ENCODE measurements at places on chromosomes 5 and 9.
A peak's percentile ranks its signal among the peaks of the same experiment; 100 is the strongest.

GRCh38 chr5:134905246-134905996 lies 490 bp downstream of the PCBD2 start:
- peak; percentile 58 for DNase-seq

DNA sequence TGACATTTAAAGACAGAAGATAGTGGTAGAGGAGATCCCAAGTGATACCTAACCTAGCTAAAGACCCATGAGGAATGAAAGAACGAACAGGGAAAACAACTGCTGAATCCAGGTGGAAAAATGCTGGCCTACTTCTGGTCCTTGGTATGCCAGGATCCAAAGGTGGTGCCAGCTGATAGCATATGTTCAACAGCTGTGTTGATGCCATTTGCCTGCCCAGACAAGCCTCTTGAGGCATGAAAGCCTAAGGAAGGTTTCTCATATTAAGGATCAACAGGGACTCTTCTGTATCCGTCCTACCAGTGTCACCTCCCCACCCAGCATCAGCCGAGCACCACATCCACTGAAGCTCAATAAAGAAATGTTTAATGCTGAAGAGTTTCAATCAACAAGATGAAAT lies 225.7 kb upstream of the DMRT1 start:
- DNase-seq: no peak

DNA sequence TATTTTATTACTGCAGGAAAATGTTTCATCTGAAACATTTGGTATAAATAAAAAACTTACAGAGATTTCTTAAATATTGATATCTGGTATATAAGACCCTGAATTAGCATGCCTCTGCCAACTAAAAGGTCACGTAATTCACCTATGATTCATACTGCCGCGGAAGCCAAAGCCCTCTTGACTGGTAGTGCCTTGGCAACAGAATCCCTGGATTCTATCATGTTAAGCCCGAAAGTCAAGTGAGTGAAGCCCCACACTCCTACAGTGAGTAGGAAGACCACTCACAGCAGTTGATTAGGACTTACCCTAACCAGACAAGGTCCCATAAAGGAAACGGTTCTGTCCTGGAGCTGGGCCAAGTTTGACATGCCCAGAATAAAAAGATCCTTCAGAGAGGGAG lies 175.6 kb upstream of the NREP start:
- no peak for DNase-seq

DNA sequence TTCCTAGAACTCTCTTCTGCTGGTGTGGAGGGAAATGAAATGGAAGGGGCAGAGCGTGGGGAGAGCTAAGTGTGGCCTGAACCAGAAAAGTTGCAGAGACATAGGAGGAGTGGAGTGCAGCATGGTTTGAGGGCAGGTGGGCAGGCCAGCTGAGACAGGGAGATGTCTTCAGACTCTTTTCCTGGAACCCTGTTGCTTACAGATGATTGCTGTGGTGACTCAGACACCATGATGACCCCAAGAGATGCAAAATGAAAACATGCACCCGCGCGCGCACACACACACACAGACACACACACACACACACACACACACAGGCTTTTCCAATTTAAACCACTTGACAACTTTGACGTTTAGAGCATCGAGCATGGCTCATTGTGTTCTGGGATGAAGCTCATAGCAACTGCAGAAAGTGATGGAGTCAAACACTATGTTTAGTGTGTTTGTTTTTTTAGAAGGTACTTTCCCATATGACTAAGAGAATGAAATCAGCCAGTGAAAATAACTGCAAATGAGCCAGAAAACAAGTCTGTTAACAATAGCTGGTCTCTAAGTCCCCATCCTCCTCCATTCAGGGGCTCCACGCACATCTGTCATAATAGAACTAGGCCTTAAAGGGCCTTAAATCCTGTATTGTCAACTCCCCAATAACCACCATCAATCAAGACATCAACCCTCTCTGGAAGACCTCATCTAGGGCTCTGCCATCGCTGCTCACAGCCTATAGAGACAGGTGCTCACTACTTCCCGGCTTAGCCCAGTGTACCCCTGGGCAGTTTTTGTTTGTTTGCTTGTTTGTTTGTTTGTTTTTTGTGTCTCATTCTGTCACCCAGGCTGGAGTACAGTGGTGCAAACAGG lies 9.6 kb downstream of the TMOD1 start:
- no peak for DNase-seq

GRCh38 chr9:113991714-113992113 lies 86.4 kb downstream of the AMBP start:
- no peak for DNase-seq

- DNase-seq: peak; percentile 42
Observed at GRCh38 chr9:19184144-19184917, 46.2 kb upstream of the DENND4C start.

- no peak for DNase-seq
Observed at GRCh38 chr5:116838011-116838536, 263.5 kb upstream of the SEMA6A start.

All from stimulated activated naive CD4-positive, alpha-beta T cell (primary cell).